Heart left ventricle (tissue), 16 donors: ENCODE measurements at places on chromosomes 16 and 17.

DNA sequence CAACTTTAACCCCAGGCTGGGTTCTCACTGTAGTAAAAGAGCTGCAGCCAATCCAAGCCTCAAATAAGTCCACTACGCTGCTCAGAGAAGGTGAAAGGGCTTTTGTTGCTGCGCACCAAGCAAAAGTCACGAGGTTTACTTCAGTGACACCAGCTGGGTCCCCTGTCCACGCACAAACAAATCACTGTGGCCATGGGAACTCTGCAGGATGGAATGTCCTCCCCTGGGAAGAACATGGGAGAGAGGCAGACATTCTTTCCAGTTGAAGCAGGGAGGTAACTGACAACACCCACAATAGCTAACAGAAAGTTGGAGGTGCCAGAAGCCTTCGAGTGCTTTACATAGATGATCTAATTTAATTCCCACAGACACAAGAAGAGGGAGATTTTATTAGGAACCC lies 181.9 kb downstream of the PMP22 start:
- no peak for DNase-seq

DNA sequence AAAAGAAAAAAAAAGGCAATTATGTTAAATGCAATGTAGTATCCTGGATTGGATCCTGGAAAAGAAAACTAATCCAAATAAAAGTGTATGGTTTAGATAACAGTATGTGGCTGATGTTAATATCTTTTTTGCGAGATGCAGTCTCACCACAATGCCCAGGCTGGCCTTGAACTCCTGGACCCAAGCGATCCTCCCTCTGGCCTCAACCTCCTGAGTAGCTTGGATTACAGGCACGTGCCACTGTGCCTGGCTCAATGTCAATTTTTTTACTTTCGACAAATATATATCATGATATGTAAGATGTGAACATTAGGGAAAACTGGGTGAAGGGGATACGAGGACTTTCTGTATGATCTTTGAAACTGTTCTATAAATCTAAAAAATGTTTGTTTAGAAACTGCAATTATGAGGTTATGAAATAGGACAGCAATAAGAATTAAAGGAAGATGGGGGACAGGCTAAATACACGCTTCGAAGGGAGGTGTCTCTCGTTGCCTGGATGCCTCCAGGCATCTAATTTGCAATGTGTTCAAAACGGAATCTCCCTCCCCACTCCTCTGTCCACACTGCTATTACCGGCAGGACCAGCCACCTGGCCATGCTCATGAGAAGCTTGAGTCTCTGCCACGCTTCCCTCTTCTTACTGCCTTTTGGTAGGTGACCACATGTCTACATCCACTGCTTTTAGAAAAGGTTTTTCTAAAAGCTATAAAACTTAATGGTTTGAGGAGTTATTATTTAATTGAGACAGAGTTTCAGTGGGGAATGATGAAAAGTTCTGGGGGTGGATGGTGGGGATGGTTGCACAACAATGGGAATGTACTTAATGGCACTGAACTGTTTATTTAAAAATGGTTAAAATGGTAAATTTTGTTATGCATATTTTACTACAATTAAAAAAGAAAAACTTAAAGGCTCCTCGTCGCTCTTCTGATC lies 15.2 kb downstream of the UBE2O start:
- no peak for DNase-seq

- no peak for DNase-seq
Observed at GRCh38 chr17:59151006-59151405, 4.0 kb downstream of the SKA2 start.

DNA sequence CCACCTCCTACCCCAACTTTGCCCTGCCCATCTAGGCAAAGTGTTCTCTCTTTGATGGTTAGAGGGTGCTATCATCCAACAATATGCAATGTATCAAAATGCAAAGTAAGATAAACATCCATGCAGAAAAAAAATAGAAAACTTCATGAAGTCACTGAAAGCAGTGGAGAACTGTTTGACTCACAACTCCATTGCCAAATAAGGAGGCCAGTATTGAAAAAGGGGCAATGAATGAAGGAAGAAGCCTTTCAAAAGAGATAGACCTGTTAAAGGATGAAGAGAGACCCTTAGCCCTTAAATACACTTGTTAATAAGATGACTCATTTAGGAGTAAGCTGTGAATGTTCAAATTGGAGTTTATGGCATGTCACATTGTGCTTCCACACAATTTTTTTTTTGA lies 13.0 kb downstream of the FA2H start:
- DNase-seq: no peak

- no peak for DNase-seq
Observed at GRCh38 chr16:27708651-27709050, 158.7 kb downstream of the KATNIP start.
